ENCODE measurements at places on chromosomes 4 and X.

DNA sequence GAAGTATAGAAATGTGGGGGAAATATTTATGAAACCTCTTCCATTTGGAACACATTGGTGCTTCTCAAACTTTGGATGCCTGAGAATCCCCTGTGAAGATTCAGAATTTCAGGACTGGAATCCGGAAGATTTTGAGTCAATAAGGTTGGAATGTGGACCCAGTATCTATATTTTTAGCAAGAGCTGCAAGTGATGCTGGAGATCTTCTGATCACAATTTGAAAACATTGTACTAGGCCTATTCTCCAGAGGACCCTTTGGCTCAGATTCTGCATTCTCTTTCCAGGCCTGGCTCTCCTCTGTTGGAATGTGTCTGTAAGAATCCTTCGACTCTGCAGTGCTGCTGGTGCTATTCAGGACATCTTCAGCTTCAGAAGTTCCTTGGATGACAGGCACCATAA, 2.4 kb upstream of the PKD2 start:
- DNase-seq = no peak

- DNase-seq = no peak
These were observed 31.7 kb downstream of the USP9X start for GRCh38 chrX:41116948-41117347.

GRCh38 chr4:47784222-47784621, 53.6 kb downstream of the CORIN start:
- no peak for DNase-seq

GRCh38 chrX:26631385-26631784, 415.4 kb downstream of the MAGEB5 start:
- no peak for DNase-seq

GRCh38 chrX:124534536-124534935, 188.2 kb downstream of the SH2D1A start:
- DNase-seq = no peak

Data from GDM1 (cell line).